Fibroblast of the aortic adventitia (primary cell): ENCODE measurements at places on chromosomes 1 and 21. TPM values are rescaled to one million over a fixed set of nuclear protein-coding genes. Genes with fewer than 3 reads are reported as not detected.

Gene BARHL2
- not detected in 2 replicates for total RNA-seq

- DNase-seq, result no peak
Observed at GRCh38 chr1:112727716-112728115, 12.6 kb upstream of the PPM1J start.

DNA sequence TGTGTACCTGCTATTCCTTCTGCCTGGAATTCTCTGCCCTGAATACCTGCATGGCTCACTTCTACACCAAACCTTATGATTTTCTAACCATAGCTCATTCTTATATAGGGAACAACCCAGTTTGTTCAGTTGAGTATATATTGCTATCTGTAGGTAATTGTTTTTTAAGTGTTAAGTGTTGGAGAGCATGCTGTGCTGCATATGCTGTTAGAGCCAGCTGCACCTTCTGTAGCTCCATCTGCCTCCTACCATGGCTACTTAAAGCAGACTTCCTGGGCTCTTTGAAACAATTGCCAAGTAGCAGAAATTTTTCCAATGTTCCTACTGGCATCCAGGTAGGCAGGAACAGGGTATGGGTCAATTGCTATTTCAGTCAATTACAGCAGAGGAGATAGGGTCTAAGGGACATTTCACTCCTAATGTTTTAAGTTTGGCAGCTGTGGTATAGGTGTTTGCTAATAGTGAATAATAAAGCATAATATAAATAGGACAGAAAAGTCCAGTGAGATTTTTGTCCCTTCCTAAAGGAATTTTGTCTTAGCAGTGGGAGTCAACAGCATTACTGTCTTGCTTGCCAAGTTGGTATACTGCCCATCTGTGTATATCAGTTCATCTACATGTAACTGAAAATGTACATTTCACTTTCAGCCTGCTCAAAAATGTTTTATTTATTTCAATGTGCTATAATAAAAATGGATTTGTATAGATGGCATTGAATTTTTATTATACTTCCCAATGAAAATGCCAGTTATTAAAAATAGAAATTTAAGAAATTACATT, 34.0 kb upstream of the C1orf115 start:
- no peak for DNase-seq

GRCh38 chr1:230113235-230113592, 46.2 kb downstream of the GALNT2 start:
- no peak for DNase-seq

Gene S100A7A
- not detected in 2 replicates for total RNA-seq

Gene AGT
- total RNA-seq, result 1.1 and 8.4 TPM in 2 replicates

Gene ADORA1
- total RNA-seq, result 0.72 and 6.5 TPM in 2 replicates

Gene CELA2A
- not detected in 2 replicates for total RNA-seq

Gene TBX15
- 0.33 and 0.63 TPM in 2 replicates for total RNA-seq

Gene NEK7
- total RNA-seq, result 119 and 187 TPM in 2 replicates

Gene OLIG2
- total RNA-seq, result not detected in 2 replicates

Gene CLEC20A
- total RNA-seq, result not detected in 2 replicates

DNA sequence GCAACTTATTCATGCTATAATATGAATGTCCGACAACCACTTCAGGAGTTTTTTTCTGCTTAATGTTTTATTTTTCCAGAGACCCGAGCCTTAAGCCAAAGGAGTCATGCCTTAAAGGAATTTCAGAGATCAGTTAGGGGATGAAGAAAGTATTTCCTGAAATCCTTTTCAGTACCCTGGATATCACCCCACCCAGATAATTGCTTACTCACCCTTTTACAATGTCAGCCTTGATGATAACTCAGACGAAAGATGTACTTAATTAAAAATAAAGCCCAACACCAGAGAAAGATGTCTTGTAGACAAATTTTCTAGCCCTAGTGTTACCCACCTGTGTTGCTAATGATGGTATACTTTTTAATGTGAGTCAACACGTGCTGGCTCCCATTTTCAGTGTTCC, 124.1 kb downstream of the XCL2 start:
- peak; percentile 64 for DNase-seq

Gene TCEA3
- 22.8 and 44.9 TPM in 2 replicates for total RNA-seq

- DNase-seq, result no peak
Observed at GRCh38 chr21:45411810-45412206, 6.8 kb downstream of the COL18A1 start.

DNA sequence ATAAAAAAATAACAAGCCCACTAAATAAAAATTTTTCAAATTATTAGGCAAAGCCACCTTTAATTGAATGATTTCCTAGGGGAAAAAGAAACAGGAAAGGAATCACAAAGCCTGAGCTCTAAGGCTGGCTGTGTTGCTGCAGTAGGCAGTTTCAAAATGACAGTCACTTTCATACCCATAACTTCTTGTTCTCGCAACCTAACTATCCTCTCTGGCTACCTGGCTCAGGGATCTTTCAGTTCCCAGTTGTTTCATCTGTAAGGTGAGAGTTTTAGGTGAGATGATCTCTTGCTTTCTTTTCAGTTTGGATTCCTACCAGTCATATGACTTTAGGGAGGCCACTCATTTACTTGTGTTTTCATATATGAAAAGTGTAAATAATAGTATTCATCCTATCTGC, 226.1 kb downstream of the ASTN1 start:
- DNase-seq, result no peak

GRCh38 chr1:204513117-204513716, 3.0 kb upstream of the MDM4 start:
- DNase-seq, result no peak

DNA sequence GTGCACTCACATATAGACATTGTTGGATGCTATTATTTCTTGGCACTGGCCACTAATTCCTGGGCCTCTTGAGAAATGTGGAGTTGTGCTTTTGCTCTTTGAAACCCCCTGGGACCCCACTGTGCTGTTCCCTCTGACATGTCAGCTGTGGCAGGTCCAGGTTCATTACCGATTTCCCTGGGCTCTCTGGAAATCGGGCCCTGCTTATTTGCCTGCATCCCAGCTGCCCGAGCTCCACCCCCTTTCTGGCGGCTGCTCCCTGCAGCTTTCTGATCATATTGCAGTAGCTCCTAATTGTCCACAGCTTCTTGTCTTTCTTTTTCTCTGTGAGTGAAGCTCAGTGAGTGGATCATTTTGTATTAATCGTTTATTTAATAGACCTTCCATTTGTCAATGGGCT, 183.7 kb upstream of the FAM78B start:
- DNase-seq, result no peak

DNA sequence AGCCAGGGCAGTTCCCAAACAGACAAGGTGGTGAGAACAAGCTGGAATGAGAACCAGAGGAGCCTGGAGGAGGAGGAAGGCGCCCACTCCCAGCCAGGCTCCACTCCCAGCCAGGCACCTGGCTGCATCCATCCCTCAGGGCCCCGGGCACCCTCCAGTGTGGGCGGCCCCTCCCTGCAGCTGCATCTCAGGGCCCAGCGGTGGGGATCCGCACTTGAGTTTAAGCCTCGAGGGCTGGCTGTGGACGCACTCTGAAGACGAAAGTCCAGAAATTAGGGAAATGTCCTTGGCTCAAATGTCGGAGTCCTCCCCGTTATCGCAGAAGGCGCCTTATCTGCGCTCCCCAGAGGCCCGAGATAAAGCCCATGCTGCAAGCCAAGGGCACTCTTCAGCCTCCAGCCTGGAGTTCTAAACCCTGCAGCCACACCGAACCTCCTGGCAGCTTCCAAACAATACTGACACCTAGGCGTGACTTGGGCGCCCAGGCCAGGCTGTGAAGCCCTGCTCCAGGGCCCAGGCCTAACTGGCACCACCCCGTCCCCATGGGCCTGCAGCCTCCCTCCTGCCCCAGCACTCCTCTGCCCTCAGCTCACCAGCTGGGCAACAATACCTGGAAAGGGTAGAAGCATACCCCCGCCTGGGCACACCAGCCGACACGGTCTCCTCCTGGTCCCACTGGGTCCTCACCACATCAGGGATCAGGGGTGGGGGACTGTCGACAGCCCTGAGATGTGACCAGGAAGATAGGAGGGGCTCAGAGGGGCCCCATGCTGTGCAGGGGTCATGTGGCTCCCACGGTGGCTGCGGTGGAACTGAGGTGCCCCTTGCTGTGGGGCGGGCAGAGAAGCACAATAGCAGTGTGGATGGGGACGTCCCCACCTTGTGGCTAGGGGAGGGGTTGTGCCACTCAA, 184.8 kb upstream of the VAMP3 start:
- peak; percentile 11 for DNase-seq

Gene BEND5
- total RNA-seq, result 0.45 TPM in 1 of 2 replicates, not detected in the other

DNA sequence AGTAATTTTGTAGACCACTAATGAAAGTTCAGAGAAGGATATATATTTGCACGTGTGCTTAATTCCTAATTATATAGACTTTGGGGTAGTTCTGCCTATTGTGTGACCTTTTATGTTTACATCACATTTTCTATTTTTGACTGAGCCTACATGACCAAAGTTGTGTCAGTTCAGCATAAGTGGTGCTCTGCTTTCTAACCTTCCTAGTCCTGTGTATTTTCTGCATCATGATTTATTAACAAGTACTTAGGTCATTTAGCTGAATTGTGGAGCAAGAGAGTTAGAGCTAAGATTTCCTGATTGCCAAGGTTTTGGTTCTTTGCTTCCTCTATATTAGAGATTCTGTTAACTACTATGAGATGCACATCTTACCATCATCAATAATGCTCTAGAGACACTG, 176.0 kb downstream of the C1orf21 start:
- peak; percentile 17 for DNase-seq

Gene PTPN14
- 21.9 and 46.6 TPM in 2 replicates for total RNA-seq

DNA sequence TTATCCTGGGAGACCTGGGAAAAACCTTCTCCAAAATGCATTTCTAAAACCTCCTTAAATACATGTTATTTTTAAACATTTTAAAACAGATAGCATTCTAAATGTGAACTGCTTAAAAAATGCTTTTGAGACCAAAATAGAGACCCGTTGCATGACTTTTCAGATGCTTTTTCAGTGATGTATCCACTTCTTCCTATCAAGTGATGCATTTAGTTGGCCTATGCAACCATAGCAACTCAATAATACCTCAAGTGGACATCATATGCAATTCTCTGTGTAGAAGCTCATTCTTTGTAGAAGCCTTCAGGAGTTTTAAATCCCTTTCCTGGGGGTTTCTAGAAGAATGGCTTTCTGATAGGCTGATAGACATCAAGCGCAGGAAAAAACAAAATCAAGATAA, 94.5 kb upstream of the RAVER2 start:
- no peak for DNase-seq

Gene AMY1A
- not detected in 2 replicates for total RNA-seq

DNA sequence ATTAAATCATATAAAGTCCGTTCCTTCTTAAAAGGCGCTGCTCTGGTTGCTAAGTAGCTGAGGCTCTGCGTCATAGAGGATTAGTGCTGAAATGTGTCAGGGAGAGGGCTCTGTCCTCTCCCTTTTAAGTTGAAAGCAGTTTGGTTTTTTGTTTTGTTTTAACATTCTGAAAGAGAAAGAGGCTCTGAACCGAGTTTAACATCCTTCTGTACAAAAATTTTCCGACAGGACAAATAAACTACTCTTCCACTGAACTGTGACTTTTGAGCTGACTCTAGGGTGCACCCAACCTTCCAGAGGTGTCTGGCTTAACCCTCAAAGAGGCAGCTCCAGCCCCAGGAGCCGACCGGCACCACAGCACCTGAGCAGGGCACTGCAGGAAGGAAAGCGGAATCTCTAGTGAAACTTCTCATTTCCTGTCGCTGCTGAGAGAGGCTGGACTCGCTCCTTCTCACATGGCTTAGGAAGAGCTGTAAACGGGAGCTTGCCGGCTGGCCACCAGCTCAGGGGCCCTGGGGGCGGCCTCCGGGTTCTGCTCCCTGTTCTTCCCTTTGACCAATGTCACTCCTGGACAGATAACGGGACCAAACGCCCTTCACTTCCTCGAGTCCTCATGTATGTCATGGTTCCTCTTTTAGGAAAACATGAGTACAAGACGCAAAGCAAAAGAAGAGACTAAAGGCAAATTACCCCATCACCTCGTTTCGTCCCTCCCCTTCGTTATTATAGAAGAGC, 1.2 kb downstream of the VAV3 start:
- peak; percentile 15 for DNase-seq

Gene IQCC
- total RNA-seq, result 0.41 and 2.3 TPM in 2 replicates

GRCh38 chr1:38498686-38499085, 360.9 kb downstream of the RRAGC start:
- no peak for DNase-seq

- peak; percentile 47 for DNase-seq
Observed at GRCh38 chr1:151832318-151832980, 847 bp upstream of the RORC start.

GRCh38 chr1:168907786-168908348, 178.9 kb upstream of the DPT start:
- no peak for DNase-seq

DNA sequence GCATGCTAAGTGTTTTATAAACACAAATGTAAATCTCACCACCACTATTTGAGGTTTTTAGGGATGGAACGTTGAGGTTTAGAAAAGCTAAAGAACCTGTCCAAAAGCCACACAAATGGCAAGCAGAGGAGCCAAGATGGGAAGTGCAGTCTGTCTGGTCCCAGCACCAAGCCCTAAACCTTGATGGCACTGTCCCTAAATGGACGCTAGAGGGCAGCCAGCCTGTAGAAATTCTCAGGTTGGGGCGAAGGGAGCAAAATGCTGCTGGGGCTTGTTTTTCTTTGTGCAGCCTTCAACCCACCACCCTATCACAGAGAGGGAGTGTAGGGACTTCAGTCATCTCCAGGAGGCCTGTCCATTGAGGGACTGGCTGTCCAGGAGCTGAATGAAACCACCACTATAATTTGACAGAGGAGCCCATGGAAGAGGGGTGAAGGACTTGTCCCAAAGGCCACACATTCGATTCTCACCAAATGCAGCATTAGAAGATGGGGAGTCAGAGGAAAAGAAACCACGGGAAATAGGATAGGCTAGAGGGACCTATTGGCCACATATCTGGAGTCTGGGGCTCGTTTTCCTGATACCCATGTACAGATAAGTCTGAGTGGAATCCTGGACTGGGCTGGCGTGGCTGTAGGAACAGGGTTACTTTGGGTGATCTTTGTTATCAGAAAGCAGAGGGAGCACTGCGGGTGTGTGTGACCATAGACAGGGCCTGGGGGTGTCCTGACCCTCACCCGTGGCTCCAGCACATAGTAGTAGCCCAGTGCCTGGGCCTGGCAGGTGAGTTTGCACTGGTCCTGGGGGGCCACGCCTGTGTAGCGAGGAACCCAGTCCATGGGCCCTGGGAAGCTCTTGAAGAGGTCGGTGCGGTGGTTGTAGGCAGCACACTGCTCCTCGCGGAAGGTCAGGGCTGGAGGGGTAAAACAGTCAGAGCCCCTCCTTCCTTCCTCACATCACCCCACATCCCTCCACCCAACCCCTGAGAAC, 6.1 kb downstream of the ADAMTS4 start:
- peak; percentile 78 for DNase-seq

DNA sequence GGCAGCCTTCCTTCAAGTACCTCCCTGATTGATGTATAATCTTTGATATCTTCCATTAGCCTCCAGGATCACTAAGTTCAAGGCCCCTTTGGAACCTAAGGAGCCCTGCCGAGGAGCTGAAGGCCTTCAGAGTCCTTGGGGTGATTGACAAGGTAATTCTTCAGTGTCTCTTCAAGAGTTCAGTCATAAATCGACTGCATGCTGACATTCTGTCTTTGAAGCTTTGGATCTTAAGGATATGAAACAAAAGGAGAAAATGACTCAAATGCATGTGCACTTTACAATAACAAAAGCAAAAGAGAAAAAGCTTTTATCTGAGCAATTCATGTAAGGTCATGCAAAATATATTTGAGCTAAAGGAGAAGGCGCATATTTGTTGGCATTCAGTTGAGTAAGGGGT, 125.3 kb downstream of the RPS6KC1 start:
- DNase-seq, result no peak
